ENCODE measurements at places on chromosomes 4 and X.

- DNase-seq, result no peak
Observed at GRCh38 chrX:71053217-71053621, 14.9 kb downstream of the SNX12 start.

DNA sequence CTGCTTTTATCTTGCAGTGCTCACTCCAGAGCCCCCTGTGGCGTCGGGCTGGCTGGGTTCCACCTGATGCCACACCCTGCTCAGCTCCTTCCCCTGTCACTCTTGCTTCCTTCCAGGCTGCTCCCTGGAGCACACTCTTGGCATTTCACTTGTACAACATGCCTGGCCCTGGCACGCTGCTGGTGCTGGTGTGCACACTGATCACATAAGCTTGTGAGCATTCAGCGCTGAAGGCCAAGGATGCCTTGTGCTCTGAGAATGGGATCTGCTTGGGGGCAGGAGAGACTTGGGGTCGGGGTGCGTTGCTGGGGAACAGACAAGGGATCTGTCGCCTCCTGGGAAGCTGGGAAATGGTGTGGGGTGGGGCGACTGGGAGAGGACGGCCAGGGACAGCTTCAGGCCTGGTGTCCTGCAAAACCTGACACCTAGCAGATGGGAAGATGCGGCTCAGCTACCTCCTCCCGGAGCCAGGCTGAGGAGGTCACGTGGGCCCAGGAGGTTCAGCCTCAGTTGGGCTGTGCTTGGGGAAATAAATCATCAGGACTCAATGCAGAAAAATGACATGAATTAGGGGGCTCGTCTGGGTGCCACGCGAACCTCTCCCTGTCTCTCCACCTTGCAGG is 108.5 kb downstream of the PHKA2 start:
- no peak for DNase-seq

DNA sequence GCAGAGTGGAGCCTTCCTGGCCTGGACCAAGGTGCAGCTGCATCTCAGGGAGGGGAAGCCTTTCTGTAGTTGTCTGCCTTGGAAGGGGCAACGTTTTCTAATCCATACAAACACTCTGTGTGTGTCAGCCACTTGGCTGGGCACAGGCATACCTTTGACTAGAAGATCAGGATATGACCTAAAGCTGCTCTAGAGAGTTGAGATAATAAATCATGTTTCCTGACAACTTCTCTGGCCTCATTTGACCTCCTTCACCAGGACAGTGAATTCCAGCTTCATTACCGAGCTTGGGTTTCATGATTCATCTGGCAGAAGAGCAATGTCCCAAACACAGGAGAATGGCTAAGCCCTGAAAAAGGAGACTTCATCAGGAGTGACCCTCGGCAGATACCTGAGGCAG is 89.6 kb upstream of the KIT start:
- DNase-seq, result no peak

GRCh38 chr4:165112368-165113121 is at the start of gene TMEM192:
Gene TMEM192 (minus strand): TSS chr4:165112860. CDS start chr4:165112773, 87 bp downstream.
- peak; percentile 82 for DNase-seq

DNA sequence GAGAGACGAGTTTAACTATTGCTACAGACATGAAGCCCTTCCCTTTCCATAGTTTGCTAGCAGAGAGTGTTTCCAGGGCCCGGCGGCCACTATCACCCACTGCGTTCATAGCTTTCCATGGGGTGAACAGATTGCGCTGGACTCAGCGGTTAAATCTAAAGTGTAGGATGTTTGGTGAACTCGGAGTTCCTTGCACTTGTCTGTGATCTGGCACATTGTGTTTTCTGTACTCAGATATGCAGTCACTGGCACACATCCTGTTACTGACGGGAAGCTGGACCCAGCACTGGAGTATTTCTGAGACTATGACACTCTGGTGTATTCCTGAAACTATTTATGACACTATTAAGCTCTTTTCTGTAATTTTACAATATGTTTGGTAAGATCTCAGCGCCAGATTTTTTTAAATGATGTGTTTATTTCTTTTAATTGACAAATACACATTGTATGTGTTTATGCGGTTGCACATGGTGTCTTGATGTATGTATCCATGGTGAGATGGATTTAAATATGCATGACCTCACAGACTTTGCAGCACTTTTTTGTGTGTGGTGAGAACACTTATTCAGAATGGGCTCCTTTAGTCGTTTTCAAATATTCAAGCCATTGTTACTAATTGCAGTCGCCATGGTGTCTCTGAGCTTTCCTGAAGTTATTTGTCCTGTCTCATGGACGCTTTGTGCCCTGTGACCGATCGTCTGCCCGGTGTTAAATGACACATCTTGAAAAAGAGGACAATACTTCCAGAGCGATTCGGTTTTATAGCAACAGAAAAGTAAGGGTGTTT is 14.1 kb downstream of the CD99 start:
- no peak for DNase-seq

- DNase-seq, result peak; percentile 61
Observed at GRCh38 chrX:129637217-129638109, 17.3 kb downstream of the APLN start.
